ENCODE measurements at places on chromosomes 3 and 15. TPM values are rescaled to one million over a fixed set of nuclear protein-coding genes. Genes with fewer than 3 reads are reported as not detected.

DNA sequence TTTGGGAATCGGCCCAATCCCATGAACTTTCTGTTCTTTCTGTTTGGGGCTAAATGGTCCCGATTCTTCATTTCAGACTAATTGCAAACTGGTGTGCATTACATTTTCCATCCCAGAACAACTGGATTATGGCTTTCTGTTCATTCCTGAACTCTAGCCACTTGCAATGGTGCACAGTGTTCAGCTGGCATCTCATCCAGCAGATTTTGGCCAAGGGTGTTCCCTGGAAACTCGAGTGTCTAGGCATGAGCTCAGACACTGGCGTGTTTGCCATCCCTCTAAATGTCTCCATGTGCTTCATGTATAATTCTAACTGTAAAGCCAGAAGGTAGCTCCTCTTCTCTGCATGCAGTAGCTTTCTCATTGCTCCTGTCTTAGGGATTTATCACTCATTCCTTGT lies 97.1 kb upstream of the MYZAP start:
- DNase-seq, result no peak

DNA sequence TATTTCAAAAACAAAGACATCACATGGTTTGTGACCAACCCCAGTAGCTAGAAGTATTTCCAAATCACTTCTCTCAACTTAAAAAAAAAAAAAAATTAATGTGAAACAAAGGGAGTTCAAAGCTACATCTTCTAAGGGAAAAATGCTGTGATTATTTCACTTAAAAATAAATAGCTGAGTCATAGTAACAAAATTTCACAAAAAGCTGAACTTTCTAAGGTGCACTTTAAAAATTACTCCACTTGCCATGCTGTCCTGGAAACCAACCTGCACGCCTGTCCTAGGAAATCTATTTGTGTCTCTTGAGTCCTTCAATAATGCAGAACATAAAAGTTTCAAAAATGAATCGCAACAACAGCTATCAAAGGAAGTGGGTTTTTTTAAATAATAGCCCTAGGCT lies 1.8 kb downstream of the ACAP2 start:
- no peak for DNase-seq

- DNase-seq, result no peak
These were observed 34.2 kb downstream of the GRIP2 start for GRCh38 chr3:14505803-14506500.

DNA sequence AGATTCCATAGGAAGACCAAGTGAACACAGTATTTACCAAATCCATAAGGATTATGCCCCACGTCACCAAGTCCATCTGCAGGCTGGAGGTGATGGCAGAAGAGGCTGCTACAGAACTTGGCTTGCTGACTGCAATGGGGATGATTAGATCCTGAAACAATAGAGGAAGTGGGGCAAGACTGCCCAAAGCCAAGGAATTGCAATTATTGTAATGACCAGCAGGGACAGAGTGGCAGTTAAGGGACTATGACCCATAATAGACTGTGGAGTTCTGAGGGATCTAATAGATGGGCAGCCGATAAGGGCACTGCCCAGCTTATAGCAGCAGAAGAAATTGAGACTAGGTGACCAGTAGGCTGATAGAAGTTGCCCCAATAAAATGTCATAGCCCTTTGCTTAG lies 108.4 kb downstream of the MINAR1 start:
- DNase-seq, result no peak

GRCh38 chr3:1381647-1382036 lies 288.8 kb downstream of the CNTN6 start:
- DNase-seq, result no peak

GRCh38 chr15:85393210-85393609 lies 12.8 kb downstream of the AKAP13 start:
- no peak for DNase-seq

- DNase-seq, result no peak
These were observed 18.1 kb upstream of the ATP1B3 start for GRCh38 chr3:141858312-141858711.

DNA sequence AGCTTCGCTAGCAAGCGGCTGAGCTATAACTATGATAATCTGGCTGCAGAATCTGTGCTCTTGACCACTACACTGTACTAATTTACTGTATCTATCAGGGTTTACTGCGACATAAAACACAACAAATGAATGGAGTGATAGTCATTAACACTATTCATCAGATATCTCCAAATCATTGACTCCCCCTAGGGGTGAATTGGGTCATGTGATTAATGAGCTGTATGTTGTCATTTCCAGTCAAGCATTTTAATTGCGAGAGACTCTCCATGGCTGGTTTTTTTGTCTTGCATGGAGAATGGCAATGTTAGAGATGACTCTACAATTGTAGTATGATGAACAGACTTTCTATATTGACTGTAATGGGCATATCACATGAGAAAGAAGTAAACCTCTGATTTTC lies 10.5 kb upstream of the TM4SF18 start:
- peak; percentile 52 for DNase-seq

DNA sequence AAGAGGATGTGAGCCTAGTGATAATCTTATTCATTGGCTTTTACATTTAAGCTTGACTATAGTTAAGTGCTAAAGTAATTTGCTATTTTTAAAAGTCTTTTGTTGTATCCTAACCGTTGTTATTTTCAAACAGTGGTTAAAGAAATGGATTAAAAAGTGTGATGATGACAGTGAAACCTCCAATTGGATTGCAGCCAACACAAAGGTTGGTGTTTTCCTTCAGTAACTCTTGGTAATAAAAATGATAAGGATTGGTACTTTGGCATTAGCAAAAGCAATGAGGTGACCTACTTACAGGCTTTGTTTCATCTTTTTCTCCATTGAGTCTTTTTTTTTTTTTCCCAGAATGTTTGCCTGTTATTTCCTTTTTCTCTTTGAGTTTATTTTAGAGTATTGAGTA lies 87.5 kb upstream of the GOLGA6B start:
- no peak for DNase-seq

DNA sequence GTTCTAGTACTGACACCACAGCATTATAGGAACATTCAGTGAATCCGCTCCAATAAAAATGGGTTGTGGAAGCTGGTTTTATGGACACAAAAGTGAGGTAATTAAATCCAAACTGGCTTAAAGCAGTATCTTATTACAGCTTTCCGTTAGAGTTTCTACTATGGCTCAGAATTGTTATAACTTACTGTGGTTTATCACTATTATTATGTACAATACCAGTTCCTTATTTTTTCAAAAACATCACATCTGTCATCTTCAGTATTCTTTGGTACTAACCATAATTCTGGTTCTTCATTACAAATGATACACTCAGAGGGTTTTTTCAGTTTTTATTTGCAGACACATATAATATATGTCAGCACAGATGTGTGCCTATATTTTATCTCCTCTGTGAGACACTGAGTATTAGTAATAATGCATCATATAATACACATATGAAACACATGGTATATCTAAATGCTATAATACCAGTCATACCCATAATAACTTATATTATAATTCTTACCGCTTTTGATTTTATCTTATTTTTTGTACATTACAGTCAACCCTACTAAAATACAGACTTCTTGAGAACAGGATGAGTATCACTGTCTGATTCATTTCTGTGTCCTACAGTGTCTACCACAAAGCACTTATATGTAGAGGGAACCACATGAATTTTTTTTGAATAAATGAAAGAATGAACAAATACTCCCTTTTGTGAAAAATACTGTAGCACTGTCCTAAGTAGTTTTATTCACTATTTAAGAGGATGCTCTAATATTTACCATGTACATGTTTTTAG lies 39.0 kb downstream of the CMSS1 start:
- no peak for DNase-seq

GRCh38 chr3:56197259-56197965 lies 270.9 kb downstream of the ERC2 start:
- no peak for DNase-seq

GRCh38 chr3:84978843-84979242 lies 20.1 kb downstream of the CADM2 start:
- DNase-seq, result no peak

DNA sequence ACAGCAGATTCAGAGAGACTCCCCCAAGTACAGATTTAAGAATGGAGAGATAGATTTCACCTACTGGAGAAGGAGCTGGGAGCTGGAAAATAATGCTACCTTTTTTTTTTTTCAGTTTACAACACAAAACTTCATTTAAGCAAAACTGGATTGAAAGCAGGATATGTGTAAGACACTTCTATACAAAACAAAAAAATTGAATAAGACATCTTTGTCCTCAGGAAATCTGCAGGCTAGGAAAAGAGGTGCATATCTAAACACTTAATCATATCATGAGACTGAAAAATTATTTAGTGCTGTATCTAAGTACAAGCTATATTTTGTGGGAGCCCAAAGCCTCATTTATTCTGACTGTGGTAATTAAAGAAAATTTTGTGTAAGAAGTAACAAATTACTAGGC lies 516.1 kb downstream of the ZIC1 start:
- DNase-seq, result no peak

- DNase-seq, result peak; percentile 42
These were observed 495.6 kb downstream of the LPP start for GRCh38 chr3:188649521-188649920.

DNA sequence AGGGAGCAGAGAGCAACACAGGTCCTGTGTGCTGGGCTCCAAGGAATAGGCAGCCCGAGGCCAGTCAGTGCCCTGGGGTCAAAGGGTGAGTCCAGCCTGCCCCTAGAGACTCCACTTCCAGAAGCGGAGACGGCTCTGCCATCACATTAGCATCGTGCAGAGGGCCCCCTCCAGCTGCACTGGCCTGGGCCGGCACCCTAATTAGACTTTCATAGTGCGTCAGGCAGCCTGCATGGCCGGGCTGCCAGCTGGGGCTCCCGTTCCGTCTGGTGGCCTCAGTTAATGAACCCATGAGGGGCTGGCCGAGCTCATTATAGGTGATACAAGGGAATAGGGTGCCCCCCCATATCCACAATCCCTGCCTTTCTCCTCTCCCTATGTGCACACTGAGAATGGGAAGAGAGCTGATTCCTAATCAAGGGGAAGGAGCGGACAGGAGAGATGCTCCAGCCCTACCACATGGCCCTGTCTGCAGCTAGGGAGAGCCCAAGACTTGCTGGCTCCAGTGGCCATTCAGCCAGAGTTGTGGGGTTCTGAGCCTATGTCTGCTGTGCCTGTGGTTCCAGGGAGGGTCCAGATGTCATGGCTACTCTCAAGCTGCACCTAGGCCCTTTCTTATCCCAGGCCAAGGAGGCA lies 128.0 kb downstream of the SRGAP3 start:
- DNase-seq, result no peak

DNA sequence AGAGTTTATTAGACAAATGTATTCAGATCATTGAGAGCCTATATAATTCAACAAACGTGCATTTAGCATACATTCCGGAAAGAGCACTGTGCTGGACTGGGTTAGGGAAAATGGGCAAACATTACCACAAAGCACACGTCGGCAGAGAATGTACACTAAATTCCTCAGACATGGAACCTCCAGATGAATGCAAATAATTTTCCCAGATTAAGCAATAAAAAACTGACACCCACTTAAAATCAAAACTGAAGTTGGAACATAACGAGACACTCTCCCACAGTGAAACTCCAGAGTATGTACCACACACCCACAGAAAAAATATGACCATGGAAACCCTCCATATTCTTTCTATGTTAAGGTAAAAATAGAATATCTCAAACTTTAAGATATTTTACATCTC lies 4.8 kb downstream of the SECISBP2L start:
- DNase-seq, result no peak

The MME gene
- 51.7 TPM for total RNA-seq

The DLEC1 gene
- total RNA-seq, result not detected

The GOLGA6L4 gene
- total RNA-seq, result not detected

The PDZRN3 gene
- 1.7 TPM for total RNA-seq

The ANKRD63 gene
- total RNA-seq, result not detected

The SCN11A gene
- not detected for total RNA-seq
